ENCODE measurements at places on chromosomes 7 and 10.
A peak's percentile ranks its signal among the peaks of the same experiment; 100 is the strongest.

GRCh38 chr7:33642312-33642711 lies 263.0 kb upstream of the BMPER start:
- no peak for DNase-seq

DNA sequence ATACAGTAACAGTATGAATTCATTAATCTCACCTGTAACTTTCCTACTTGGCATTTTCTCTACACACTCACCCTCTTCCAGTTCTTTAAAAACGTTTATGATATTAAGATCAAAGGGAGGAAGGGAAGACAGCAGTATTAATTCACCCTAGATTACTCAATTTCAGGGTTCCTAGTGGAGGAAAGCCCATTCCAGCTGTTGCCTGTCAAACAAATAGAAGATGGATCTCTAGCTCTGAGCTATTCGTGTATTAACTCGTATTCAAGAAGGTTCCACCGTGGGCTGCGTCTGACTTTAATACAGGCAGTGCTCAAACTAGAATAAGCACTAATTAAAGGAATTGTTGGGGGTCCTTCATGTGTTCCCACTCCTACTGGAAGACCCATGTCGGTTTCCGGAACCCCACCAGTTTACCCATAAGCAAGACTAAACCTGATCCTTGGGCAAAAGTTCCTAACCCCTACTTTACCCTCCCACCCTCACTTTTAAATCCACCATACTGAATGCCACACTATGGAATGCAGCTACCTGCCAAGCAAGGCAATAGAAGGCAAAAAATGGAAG lies 2.1 kb downstream of the NANOS1 start:
- no peak for DNase-seq

GRCh38 chr10:86348321-86349210 lies 18.0 kb downstream of the GRID1 start:
- no peak for DNase-seq

DNA sequence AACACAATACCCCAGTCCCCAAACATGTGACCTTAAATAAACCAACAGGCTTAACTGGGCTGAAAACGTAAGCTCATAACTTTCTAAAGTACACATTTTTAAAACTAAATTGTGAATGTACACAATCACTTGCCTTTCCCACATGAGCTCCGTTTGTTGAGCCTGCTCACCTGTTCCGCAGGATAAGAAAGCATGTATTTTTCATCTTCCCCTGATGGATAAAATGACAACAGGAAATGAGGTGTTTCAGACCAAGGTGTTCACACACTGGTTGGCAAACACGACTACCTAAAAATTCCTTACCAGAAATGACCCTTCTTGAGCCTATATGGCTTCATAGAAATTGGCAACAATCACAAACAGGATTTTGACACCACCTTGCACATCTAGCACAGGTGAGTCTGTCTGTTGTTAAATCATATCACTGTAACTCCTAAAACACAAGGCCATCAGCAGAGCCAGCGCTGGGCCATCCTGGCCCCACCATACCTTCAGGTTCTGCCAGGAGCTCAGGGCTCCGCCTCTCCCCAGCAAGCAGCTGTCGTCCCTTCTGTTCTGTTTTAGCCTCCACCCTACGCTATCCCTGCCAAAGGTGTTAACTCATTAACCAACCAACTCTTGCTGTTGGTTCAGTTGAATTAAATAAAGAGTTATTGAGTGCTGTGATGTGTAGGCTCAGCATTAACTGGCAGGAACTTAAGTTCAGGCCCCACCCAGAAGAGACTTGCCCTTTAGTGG lies 73.6 kb upstream of the RNF32 start:
- no peak for DNase-seq

DNA sequence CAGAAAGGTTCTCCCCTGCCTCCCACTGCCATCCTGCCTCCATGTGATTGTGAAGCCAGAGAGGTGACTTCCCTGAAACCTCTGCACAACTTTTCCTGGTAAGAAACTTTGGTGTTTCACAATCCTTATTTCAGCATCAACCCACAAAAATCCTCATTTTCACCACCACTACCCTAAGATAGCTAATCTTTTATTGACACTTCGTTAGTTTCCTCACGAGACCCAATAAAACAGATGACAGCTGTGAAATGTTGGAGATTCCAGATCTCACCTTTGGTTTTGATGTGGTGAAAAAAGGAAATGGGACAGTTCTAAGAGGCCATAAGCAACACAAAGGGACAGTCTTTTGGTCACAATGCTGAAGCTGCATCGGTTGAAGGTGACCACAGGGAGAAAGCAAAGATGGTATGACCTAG lies 59.9 kb upstream of the TM9SF3 start:
- DNase-seq: no peak

DNA sequence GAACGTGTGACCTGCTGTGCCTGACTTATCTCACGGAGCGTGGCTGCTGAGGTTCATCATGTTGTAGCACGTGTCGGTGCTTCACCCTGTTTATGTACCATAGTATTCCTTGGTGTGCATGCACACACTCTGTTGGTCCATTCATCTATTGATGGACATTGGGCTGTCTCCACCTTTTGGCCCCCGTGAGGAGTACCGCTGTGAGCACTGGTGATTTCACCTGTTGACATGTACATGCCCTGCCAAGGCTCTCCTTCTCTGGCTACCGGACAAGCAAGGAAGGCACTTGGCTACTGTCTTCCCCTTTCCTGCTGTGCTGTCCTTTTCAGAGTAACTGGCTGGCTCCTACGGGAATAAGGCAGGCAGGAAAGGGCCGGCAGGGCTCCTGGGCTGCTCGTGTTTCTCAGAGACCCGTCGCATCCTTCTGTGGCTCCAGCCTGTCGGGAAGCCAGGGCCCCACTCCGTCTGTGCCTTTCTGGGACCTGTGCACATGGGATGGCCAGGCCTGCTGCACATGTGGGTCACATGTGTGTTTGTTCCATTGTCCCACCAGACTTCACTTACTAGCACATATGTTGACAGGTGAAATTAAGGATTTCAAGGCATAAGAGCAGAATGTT lies 17.8 kb upstream of the TBRG4 start:
- DNase-seq: no peak

DNA sequence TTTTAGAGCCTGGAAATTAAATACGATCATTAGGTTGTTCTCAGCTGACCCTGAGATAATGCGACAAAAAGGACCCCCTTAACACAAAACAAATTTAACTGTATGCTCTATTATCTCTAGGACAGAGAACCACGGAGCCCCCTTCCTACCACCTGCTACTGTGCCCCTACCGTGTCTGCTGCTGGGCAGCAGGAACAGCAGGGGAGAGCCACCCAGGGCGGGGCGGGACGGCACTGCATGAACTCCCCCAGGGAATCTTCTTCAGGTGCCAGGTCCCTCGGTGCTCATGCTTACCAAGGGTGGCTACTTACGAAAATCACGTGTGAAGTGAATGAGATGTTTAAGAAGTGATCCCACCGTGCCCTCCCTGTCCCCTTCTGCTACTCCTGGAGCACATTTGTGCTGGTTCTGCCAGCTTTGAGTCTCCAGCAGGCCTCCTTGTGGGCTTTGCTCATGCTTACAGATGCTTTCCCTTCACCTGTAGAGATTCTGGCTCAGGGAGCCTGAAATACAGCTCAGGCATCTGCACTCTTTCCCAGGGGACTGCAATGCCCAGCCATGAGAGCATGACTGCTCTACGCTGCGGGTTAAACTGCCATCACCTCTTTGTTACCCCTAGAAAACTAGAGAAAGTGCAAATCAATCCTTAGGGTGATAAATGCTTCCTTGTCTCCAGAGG lies 59.9 kb downstream of the MRPL32 start:
- no peak for DNase-seq

GRCh38 chr7:112416127-112416526 lies 34.1 kb upstream of the IFRD1 start:
- DNase-seq: no peak

DNA sequence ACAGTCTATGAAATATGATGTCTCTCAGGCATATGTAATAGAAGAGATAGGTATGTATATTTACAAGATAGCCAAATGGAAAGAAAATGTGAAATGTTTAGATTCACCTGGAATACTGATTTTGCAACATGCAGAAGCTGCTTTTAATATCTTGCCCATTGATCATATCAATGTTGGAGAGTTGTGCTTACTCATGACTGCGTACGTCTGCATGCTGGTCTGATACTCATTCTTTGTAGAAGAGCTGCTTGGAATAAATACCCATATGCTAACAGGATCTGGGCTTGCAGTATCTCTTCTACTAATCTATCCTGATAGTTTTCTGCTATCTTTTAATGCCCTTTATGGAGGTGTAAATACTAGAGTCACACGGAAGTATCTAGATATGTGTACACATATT lies 120.6 kb upstream of the FOXP2 start:
- no peak for DNase-seq

DNA sequence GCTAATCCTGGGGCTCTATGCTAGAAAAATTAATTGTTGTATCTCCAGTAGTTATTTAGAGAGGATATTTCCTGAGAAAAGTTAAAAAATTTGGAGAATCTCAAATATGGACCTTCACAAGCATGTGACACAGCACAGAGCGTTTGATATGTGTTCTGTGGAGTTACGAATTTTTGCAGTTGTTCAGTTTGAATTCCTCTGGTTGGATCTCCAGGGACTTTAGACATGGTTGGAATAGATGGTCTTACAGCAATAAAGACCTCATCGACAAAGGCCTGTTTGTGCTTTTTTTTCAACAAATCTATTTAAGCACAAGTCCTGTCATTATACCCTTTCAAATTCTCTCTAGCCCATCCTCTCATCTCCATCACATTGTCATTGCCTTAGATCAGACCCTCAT lies 138.0 kb downstream of the TES start:
- no peak for DNase-seq

DNA sequence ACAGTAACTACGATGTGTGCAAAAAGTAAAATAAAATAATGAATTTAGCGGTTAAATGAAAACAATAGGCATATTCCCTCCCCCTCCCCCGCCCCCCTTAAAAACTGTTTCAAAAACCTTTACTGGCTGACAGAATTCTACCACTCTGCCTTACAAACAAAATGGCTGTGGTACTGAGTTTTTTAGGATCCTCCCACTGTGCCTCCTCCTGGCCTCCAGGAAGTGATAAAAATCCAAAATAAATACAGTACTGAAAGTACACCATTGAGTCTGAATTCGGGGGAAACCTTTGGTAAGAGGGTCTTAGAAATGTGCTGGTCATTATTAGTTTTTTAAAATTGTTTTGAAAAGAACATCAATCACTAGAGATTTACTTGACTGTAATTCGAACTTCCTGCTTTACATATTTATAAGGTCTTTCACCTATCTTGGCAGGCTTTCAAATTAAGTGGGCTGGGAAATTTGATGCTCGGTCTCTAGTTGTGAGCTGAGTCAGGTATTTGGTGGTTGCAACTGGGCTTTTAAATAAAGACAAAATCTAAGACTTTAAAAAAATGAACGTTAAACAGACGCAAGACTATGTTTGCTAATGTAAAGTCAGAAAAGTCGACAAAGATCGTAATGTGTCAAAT lies 32.5 kb upstream of the EPC1 start:
- DNase-seq: peak; percentile 30

GRCh38 chr7:84949501-84949900 lies 237.4 kb downstream of the SEMA3D start:
- no peak for DNase-seq

- DNase-seq: no peak
Observed at GRCh38 chr10:22460531-22461403, 115.5 kb downstream of the SPAG6 start.

- peak; percentile 18 for DNase-seq
Observed at GRCh38 chr10:22505911-22506685, 160.8 kb downstream of the SPAG6 start.

DNA sequence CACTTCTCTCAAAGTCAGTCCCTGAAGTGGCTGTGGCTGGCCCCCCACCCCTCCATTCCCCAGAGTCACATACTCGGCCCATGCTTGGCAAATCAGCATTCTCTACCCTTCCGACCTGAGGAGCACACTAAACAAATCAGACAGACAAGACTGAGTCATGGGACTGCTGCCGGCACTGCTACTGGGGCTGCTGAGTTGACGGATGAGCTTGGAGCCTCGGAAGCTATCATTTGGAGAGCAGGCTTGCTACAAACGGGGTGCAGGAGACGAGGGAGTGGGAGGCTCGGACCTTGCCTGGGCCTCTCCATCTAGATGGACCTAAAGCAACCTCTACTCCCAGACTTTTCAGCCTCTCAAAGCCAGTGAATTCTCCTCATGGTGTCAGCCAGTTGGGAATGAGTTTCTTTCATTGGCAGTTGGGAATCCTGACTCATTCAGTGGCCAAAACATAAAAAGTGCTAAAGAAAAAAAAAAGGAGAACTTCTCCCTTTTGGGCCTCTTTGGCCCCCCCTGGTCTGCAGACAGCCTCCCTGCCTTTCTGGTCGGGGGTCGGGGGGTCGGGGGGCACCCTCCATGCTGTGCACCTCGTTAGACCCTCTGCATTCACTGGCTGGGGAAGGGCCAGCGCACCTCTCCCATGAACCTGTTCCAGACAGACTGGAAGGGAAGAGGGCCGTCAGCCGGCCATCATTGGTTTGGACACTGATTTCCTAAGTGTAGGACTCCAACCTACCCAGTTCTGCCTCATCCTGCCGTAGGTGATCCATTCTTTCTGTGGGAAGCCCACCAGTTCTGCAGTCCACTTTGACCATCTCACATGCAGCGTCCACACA lies 52.3 kb upstream of the COL13A1 start:
- DNase-seq: no peak

GRCh38 chr10:119457966-119458766 lies 84.4 kb downstream of the RGS10 start:
- no peak for DNase-seq

DNA sequence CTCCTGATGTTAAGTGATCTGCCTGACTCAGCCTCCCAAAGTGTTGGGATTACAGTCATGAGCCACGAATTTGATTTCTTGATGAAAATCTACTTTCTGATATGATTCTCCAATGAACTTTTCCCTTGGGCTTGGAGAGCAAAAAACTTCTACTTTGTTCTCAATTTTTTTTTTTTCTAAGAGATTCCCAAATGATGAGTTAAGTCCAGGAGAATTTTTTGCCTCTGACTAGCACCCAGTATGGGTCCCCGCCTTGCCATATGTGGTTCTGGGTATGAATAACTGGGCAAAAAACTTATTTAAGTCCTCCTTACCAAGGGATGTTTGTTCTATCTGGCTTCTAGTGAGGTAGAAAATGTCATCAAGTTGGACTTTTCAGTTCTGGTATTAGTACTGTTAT lies 147.9 kb upstream of the LYZL1 start:
- DNase-seq: no peak

DNA sequence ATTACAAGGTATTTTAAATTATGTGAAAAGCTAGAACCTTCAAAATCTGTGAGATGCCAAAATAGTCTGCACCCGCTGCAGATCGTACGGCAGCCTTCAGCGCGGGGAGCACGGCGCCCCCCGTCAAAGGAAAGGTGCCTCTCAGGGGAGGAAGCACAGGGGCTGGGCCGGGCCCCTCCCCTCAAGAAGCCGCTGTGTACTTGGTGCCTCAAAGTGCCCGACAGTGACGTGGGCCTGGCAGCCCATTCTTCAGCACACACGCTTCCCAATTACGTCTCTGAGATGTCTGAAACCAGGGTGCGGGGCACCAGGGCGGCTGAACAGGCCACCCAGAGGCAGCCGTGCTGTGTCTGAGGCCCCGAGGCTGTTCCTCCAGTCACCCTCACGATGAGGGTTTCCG lies 116.1 kb downstream of the INPP5A start:
- DNase-seq: no peak

DNA sequence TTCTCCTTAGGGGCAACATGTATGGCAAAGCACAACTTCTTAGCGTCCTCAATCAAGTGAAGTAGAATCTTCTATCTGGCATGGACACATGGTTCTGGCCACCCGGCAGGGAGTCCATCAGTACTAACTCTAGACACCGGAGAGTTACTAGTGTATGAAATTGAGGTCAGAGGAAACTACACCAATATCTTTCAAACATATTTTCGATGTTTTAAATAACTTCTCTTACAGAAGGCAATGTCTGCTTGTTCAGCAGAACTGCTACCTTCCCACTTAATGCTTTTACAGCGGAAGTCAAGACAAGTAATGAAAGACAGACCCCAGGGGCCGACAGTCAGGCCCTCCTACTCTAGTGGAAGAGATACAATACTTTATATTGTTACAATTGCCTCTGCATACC lies 89.9 kb downstream of the RNF216 start:
- DNase-seq: no peak

Measured in stimulated activated naive CD8-positive, alpha-beta T cell treated with anti-CD3 and anti-CD28 coated beads, Interleukin-15, amount 100 ng/mL, for 72 hours (primary cell).